B cell (primary cell): ENCODE measurements at places on chromosomes 13 and 19. TPM values are rescaled to one million over a fixed set of nuclear protein-coding genes. Genes with fewer than 3 reads are reported as not detected.
A peak's percentile ranks its signal among the peaks of the same experiment; 100 is the strongest.

Gene CCDC70
- not detected in 2 replicates for total RNA-seq

- DNase-seq, result no peak
These were observed 47.9 kb upstream of the CEACAM21 start for GRCh38 chr19:41528106-41528505.

DNA sequence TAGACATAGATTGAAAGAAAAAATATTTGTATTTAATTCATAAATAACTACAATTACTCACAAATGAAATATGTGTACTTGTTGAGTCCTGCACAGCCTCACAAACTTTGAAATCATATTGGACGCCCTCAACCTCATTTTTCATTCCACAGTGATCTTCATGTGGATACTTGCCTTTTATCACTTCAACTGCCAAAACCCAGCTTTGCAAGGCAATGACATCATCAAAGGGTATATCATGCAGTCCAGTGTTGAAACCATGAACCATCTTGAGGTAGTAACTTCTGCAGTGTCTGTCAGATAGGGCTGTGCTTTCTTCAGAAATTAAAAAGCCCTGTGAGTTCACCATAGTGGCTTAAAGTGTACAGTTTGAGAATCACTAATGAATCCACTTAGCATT, 82.2 kb downstream of the HS6ST3 start:
- no peak for DNase-seq

Gene LILRB3
- total RNA-seq, result 0.25 and 0.34 TPM in 2 replicates

Gene SIGLEC14
- total RNA-seq, result 9.2 and 11.2 TPM in 2 replicates

GRCh38 chr13:100535426-100536135, 53.0 kb downstream of the GGACT start:
- no peak for DNase-seq

DNA sequence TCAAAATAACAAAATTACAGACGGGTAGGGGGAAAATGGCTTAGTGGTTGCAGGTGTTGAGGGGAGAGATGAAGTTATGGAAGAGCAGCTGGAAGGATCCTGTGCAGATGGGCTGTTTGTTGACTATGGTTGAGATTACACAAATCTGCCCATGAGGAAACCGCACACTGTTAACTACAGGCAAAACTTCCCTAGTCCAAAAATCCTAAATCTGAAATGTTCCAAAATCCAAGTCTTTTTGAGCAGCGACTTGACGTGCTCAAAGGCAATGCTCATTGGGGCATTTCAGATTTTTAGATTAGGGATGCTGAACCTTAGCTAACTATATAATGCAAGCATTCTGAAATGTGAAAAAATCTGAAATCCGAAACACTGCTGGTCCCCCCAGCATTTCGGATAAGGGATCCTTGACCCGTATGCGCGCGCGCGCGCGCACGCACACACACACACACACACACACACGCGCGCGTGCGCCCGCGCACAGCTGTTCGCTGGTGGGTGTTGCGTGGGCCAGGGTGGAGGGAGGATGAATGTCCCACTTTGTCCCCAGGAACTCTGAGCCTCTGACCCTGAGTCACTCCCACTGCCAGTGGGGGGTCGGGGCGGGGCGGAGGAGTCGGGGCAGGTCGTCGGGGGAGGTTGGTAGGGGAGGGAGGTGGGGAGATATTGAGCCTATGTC, 6.8 kb downstream of the F2RL3 start:
- DNase-seq, result no peak

DNA sequence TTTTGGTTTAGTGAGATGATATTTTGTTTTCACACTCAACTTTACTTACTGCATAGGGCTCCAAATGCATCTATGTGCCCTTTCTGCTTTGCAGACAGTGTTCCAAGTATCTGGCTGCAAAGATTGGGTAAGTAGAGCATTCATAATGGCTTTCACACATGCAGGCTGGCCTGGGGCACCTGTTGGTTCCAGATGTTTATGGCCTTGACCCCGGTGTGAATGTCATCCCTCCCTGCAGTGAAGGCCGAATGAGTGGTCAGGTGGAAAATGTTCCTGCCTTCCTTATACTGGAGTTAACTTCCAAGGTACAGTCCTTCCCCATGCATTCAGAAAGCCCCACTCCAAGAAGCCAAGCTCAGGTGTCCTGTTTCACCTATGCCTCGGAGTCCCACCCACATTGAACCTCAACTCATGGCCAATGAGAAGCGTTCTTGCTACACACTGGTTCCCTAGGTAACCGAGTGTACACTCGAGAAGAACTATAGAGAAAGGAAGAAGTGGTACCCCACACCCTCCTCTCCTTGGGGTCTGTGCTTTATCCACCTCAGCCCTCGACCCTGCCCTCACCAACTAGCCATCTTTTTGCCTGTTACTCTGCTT, 23.0 kb upstream of the ZNF536 start:
- no peak for DNase-seq

- DNase-seq, result no peak
These were observed 199.6 kb upstream of the IRS2 start for GRCh38 chr13:109985871-109986450.

DNA sequence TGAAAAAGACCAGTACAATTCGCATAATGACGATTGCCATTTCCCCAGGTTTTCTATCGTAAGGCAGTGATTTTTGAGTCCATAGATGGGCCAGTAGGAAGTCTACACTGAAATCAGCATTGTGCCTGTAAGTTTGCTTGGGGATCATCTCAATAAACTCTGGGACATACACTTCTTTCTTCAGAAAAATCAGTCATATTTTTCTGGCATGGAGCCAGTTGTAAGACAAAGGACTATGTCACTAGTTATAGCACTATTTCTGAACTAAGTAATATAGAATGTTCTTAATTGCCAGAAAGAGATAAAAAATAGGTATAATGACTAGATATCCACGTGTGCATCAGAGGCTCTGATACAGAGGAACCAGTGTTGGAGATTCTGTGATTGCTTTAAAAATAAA, 243.5 kb downstream of the LMO7 start:
- no peak for DNase-seq

- DNase-seq, result no peak
These were observed 212.9 kb upstream of the SERP2 start for GRCh38 chr13:44160591-44161191.

DNA sequence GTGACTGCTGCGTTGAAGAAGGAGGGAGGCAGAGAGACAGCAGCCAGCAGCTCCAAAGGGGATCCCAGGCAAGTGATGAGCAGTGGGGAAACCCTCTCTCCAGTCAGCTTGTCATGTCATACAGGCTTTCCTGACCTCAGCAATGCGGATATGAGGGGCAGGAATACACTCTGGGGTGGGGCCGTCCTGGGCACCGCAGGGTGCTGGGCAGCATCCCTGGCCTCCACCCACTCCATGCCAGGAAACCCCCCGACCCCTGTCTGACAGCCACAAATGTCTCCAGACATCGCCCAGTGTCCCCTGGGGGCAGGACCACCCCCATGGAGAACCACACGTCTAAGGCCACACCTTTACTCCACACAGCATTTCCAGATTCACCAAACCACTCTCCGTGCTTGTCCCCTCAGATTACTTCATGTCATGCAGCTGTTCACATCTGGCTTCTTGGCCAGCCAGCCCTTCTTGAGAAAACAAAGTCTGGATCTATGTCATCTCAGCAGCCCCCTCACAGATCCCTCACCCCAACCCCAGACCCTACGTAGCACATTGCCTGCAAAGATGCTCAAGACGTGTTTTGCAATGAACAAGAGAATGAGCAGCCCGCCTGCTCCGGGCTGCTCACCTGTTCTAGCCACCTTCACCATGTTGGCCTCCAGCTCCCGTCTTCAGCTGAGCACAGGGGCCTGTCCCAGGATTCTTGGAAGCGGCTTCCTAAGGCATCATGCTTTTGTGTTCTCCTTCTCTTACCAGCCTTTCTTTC, 46.5 kb downstream of the RFX2 start:
- DNase-seq, result no peak

GRCh38 chr13:110289174-110289573, 17.8 kb downstream of the COL4A1 start:
- DNase-seq, result no peak

DNA sequence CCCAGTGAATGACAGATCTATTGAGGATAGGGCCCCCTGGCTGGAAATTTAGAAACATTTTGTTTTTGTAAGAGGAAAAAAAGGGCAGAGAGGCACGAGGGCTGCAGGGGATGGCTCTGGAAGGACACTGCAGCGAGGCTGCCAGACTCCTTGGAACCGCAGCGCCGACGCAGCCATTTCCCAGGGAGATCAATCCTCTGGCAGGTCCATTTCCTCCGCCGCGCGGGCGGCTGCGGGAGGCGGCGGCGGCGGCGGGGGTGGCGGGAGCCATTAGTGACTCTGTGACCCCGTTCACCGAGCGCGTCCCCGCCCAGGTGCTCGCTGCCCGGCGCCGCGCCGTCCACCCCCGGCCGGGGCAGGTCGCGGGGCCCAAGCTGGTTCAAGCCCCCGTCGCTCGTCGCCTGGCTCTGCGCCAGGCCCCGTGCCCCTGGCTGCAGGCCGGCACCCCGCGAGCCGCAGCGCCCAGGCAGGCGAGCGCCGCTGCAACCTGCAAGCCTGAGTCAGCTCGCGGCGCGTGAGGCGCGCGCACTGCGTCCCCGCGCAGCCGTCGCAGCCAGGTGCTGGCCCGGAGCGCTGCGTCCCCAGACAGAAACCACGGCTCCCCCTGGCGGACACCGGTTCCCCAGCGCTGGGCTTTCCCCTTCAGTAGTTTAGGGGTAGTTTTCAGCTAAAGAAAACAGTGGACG, 192.6 kb downstream of the KATNAL1 start:
- DNase-seq, result peak; percentile 92

Gene SBK2
- not detected in 2 replicates for total RNA-seq

DNA sequence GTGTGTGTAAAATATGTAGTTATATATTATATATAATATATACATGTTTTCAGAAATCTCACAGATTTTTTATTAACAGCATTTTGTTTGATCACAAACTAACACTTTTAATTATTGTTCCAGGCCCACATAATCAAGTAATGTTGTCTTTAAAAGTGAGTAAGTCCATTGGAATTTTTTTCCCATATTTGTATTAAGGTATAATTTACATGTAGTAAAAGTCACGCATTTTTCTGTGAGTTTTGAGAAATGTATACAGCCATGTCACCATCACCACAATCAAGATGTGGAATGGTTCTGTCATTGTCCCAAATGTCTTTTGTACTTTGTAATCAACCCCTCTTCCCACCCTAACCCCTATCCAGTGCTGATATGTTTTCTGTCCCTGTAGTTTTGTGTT, 120.0 kb upstream of the RFC3 start:
- DNase-seq, result no peak

Gene SIGLEC5
- 0.84 and 2.1 TPM in 2 replicates for total RNA-seq

Gene CACNG7
- total RNA-seq, result not detected in 2 replicates

GRCh38 chr13:45215392-45216077, 14.7 kb upstream of the KCTD4 start:
- DNase-seq, result no peak

Gene VWA8
- 19.7 and 23.1 TPM in 2 replicates for total RNA-seq

GRCh38 chr19:925087-925525, 729 bp upstream of the ARID3A start:
- no peak for DNase-seq

GRCh38 chr19:15241259-15241910, 9.1 kb upstream of the EPHX3 start:
- DNase-seq, result no peak

Gene MUC16
- total RNA-seq, result 1.0 and 1.1 TPM in 2 replicates

- DNase-seq, result no peak
These were observed 107.6 kb upstream of the RNF113B start for GRCh38 chr13:98284679-98285078.

- DNase-seq, result no peak
These were observed 52.9 kb downstream of the KLF2 start for GRCh38 chr19:16377521-16377920.

DNA sequence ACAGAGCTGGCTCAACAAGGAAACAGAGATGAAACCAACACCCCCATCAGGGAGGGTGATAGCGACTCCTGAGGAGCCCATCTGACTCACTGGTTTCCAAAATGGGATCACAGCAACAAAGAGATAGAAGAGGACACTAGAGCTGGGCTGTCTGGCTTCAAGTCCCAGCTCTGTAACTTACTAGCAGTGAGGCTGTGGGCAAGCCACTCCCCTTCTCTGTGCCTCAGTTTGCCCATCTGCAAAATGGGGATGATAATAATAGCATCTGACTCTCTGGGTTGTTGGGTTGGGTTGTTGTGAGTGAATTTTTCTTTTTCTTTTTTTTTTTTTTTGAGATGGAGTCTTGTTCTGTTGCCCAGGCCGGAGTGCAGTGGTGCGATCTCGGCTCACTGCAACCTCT, 14.3 kb downstream of the IGSF23 start:
- no peak for DNase-seq

Gene ZNF90
- 14.6 and 15.8 TPM in 2 replicates for total RNA-seq

DNA sequence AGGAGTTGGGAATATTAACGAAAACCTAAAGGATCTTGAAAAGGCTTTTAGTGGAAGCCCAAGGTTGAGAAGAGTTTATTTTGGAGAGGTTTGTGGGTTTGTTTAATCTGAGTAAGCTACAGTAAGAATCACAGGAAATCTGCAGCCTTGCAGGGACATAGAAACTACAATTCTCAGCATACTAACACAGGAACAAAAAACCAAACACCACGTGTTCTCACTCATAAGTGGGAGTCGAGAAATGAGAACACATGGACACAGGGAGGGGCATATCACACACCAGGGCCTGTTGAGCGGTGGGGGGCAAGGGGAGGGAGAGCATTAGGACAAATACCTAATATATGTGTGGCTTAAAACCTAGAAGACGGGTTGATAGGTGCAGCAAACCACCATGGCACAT, 8.7 kb upstream of the SIAH3 start:
- DNase-seq, result no peak

Gene HIF3A
- not detected in 2 replicates for total RNA-seq

- no peak for DNase-seq
These were observed 88.0 kb downstream of the PCCA start for GRCh38 chr13:100176801-100177400.

DNA sequence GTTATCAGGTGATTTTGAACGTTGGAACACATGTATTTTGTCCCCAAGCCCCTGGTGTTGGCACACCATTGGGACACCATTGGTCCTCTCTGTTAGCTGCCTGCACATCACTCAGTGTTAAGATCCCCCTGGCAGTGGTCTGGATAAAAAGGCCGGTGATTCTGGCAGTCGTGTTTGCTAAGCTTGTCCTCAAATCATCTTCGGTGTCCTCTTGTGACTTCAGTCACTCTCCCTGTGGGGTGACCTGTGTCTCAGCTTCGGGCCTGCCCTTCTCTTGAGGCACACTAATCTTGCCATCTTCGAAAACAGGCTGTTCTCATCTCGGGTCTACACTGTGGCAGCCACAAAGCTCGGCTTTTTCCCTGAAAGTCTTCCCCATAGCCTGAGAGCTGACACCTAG, 127.1 kb downstream of the ZIC5 start:
- no peak for DNase-seq
